ENCODE measurements at places on chromosomes 3 and 15.

- DNase-seq: no peak
These were observed 3.2 kb downstream of the ISG20 start for GRCh38 chr15:88641959-88642452.

DNA sequence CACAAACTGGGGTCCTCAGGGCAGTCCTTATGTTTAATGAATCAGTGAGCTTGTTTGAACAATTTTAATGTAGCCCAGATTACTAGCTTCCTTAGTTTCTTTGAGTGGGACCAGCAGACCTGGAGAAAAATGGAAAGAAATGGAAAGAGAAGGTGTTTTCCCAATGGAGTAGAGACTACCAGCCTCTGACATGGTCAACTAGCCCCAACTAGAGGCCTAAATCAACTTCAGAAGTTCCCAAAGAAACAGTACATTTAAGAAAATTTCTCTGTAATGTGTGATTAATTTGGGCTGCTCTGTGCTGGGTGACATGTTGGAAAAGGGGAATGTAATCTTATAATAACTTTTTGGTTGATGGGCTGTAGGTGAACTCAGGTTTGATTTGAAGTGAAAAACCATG, 310.9 kb downstream of the MFSD1 start:
- DNase-seq: no peak

GRCh38 chr3:195441476-195441991, 1.3 kb downstream of the ACAP2 start:
- no peak for DNase-seq

- no peak for DNase-seq
These were observed 3.1 kb downstream of the CSRNP1 start for GRCh38 chr3:39150148-39150802.

- no peak for DNase-seq
These were observed 29.2 kb downstream of the CPN2 start for GRCh38 chr3:194321693-194322640.

DNA sequence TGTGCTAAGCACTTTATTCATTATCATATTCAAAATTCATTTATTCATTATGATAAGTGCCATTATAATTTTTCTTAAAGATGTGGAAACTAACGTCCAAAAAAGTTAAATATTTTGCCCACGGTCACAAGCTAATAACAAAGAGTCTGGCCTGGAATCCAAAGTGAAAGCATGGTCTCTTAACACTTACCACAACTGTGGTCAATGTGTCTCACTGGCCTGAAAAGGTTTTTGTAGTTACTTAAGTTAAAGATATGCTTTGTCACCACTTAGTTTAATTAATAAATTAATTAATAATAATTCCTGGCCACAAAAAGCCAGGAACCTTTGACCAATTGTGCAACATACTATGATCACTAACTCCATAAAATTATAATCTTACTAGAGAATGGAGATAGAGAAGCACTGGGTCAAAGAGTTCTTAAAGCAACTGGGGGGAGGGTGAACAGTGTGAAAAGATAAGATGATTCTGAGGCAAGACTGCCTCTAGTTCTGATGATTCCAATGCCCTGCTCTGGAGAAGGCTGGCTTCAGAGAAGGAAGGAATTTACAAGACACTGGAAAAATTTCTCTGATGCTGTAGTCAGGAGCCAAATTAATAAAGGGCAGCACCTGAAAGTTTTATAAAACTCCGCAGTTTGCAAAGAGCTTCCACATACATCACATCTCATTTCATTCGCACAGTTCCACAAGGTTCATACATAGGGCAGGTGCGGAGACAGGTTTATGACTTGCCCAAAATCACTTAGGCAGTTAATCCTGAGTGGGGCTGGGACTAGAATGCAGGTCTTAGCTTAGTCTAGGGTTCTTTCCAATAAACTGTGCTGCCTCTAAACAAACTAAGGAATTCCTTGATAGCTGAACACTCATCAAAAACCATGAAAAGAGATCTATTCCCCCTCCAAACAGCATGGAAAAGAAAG, 32.5 kb downstream of the NPTN start:
- DNase-seq: no peak

DNA sequence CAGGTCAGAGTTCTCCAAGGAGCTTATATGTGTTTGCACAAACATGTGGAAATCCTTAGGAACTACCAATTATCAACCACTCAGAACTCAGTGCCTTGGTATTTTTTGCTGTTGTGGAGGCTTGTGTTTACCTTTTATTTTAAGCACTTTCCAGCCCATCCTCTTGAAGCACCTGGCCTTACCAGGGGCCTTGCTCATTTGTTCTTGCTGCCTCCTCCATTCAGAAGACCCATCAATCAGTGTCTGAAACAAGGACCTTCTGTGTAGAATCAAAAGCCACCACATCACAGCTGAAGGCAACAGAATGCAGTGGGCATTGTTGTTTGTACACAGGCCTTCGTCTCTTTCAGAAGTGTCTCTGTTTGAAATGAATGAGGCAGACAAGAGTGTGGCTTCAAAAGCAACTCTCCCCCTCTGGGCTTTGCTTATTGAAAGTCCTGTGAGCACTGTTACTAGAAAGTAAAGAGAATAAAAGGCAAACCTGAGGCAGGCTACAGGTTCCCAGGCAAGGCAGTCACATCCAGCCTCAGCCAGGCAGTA, 24.5 kb upstream of the LIPC start:
- DNase-seq: no peak

DNA sequence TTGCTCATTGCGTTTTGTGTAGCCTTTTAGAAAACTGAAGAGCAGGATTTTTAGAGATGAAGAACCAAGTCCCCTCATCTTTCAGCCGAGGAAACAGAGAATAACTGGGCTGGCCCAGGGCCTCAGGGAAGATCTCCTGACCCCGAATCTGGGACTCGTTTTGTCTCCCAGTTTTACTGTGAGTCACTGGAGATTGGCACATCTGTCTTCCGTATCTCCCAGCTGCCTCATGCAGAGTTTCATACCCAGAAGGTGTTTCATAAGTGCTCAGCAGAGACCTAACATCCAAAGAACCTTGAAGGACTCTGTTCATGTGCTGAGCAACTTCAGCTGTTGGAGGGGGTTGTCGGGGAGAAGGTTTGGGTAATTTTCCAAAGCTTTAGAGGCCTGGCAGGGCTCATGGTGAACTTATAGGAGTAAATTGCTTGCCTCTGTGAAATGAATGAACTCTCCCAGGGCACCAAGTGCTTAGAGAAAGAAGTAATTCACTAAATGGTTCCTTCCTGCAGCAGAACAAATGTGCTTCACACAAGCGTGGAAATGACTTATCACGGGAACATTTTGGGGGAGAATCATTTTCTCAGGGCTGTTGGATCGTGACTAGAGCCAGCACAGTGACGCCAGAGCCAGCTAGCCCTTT, 121.4 kb downstream of the FAM43A start:
- no peak for DNase-seq

GRCh38 chr3:105354429-105354828, 12.3 kb upstream of the ALCAM start:
- no peak for DNase-seq

DNA sequence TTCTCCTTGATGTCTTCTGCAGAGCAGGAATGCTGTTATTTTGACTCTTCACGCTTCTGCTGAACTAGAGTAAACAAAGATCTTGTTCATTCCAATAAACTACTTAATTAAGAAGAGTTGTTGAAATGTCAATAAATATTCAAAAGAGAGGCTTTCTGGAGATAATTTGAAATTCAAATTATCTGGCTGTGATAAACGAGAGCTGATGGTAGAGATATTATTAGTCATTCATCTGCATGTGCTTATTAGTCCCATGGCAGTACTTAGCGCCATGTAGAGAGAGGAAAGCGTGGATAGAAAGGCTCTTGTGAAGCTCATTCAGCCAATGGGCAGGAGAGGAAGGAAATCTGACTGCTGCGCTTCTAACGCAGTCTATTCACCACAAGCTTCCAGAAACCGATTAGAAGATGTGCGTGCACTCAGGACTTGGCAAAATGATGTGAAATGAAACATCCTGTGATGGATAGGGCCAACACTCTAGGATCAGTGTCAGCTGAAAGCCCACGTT, 251.1 kb downstream of the GABRB3 start:
- no peak for DNase-seq

DNA sequence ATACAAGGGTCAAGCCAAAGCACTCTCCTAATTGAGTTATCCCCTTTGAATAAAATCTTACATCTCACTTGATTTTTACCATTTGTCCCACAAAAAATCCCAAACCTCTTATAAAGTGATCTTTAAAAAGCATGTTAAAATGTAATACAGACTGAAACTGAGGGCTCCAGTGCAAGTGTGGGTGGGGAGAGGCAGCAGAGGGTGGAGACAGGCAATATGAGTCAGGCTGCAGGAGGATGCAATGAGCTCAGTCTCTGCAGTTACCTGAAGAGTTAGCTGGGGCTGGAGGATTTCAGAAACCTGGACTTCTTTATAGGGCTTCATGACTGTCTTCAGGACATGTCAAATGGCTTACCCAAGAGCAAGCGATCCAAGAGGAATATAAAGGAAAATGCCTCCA, 14.2 kb upstream of the COLQ start:
- DNase-seq: no peak

GRCh38 chr3:46902188-46902631, 24.7 kb downstream of the PTH1R start:
- DNase-seq: no peak
